NCI-H2081 treated with DMSO at 0.1 percent for 48 hours (cell line): ENCODE measurements at places on chromosomes 7 and 10.

DNA sequence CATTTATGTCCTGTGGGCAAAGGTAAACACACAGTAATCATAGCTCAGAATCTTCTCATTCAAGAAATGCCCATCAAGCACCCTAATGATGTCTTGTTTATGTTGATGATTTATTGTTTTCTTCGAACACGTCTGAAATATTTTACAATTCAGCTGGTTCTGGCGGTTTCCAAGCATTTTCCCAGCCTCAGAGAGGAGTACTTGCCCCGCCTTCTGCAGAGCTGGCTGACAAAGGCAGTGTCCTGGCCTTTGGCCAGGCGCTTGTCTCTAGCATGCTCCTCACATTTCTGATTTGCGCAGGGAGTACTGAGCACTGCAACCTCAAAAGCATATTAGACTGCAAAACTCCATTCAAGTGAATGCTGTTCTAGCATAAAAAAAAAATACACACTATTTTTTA lies 314.2 kb upstream of the GNAI1 start:
- no peak for DNase-seq

GRCh38 chr10:121157998-121158397 lies 306.8 kb downstream of the WDR11 start:
- DNase-seq, result no peak

DNA sequence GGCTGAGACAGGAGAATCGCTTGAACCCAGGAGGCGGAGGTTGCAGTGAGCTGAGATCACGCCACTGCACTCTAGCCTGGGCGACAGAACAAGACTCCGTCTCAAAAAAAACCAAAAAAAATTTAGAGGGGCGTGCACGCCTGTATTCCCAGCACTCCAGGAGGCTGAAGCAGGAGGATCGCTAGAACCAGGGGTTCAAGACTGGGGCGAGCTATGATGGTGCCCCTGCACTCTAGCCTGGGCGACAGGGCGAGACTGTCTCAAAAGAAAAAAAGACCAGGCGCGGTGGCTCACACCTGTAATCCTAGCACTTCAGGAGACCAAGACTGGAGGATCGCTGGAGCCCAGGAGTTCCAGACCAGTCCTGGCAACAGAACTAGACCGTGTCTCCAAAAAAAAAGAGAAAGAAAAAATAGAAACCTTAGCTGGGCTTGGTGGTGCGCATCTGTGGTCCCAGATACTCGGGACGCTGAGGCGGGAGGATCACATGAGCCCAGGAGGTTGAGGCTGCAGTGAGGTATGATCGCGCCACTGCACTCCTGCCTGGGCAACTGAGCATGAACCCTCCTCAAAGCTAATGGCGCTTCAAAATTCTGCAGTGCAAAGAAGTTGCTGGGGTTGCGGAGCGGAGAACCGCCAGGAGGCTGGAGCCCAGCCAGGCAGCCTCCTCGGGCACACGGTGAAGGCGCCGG lies 382 bp upstream of the MBLAC1 start:
- DNase-seq, result no peak

GRCh38 chr10:75083972-75084833 lies 27.3 kb upstream of the SAMD8 start:
- DNase-seq, result no peak

GRCh38 chr10:78814407-78814806 lies 254.4 kb upstream of the ZMIZ1 start:
- DNase-seq, result no peak

DNA sequence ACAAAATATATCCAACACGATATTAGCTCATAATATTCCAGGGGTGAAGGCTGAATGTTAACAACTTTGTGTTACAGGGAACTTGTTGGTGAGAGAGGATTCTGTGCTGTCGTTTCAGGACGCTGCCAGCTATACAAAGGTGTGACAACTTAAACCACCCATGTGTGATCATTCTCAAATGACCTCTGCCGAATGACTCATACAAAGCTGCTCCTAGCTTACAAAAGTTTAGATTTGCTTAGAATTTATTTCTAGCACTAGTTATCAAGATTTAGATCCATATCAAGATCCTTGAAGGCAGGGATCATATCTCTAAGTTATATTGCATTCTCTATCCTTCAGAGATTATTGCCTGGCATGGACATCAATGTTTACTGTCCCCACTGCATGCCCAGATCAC lies 65.3 kb downstream of the COBL start:
- DNase-seq, result no peak

DNA sequence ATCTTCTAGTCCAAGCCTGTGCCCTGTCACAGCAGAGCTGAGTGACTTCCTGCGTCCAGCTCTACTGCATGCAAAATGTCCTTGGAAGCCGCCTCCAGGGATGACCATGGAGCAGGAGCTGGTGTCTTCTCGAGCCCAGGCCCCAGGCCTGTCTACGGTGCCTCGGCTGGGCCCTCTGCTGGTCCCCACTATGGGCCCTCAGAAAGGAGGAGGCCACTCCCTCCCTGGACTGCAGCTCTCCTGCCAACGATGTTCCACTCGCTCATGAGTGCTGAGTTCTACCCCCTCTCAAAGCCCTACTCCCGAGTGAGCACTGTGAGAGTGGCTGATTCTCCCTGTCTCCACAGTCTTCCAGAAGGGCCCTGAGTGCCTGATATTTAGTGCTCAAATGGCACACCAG lies 504.9 kb downstream of the PTPRN2 start:
- DNase-seq, result no peak

- DNase-seq, result no peak
These were observed 223.1 kb downstream of the FGFR2 start for GRCh38 chr10:121375172-121375571.

- no peak for DNase-seq
These were observed 162.3 kb downstream of the ITGB1 start for GRCh38 chr10:32795598-32796183.

DNA sequence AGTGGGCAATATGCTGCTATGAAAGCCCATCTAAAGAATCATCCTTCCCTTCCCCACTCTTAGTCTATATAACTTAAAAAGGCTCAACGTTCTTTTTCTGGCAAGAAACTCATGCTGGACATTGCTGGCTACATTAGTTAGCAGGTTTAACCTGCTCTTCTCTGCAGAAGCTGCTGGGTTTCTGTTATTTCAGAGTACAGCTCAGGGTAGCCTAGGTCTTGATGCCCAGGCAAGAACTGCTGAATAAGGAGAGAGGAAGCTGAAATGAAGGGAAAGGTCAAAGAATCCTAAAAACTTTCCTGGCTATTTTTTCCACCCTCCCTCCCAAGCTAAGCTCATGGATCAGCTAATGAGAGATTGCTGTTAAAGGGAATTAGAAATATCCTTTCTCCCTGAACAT lies 79.4 kb downstream of the ANKIB1 start:
- DNase-seq, result no peak

DNA sequence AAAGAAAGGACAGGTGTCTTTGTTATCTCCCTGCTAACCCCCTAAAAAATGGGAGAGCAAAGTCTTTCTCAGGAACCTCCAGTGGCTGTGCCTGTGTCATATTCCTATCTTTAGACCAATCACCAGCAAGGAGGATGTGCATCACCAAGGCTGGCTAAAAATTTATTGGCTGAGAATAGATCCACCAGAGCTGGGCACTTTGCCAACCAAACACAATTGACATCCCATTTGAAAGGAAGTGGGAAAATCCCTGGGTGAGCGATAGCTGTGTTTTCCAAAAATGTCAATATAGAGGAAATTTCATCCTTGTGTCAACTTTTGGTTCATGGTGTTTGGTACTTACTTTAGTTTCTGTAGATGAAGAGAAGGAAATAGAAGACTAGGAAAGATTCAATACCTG lies 13.1 kb upstream of the GPR141 start:
- no peak for DNase-seq

DNA sequence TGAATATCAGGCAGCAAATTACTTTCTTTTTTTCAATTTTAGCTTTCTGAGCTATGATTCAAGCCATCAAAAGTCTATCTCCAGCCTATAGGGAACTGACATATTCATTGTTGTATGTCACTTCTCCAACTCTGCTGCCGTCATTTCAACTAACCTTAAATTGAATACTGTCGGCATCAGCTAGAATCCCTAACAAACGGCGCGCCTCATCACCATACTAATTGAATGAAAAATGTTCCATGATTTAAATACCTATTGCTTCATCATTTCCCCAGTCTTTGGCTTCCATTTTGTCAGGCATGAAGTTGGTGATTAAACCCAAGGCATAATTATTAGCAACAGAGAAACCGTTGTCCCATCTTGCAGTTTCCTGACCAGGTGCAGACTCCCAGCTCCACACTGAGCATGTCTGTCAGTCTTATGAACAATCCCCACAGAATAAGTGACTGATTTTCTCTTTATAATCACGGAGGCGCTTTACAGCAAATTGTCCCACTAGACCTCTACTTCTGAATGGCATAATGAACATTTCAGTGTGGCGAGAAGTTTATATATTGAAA lies 83.5 kb upstream of the NPY start:
- DNase-seq, result no peak

- no peak for DNase-seq
These were observed 183.4 kb downstream of the WNT2 start for GRCh38 chr7:117139397-117139984.

- DNase-seq, result no peak
These were observed 5.7 kb downstream of the HIP1 start for GRCh38 chr7:75732764-75733630.

DNA sequence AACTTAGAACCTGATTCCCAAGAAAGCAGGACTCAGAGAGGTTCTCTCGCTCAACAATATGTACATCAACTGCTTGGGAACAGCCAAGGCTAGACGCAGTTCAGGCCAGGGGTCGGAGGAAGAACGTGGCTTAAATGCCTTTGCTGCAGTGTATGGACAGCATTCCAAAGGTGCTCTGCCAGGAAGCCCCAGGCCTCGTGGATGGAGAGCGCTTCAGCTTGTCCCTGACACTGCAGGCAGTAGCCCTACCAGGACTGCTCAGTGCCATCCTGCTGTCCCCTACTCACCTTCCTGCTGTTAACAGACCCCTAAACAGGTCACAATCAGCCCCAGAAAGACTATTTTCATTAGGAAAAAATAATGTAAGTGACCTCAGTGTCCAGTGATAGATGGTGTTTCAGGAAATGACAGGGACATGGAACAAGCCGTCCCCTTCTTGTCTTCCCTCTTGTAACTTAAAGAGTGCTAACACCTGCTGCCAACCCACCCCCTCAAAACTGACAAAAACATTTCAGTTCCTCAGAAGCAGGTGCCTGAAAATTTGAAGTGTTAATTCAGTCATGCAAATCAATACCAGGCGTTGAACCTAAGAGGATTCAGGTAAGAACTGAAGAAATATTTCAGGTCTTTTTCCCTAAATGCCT lies 16.5 kb downstream of the CREB3L2 start:
- DNase-seq, result no peak

DNA sequence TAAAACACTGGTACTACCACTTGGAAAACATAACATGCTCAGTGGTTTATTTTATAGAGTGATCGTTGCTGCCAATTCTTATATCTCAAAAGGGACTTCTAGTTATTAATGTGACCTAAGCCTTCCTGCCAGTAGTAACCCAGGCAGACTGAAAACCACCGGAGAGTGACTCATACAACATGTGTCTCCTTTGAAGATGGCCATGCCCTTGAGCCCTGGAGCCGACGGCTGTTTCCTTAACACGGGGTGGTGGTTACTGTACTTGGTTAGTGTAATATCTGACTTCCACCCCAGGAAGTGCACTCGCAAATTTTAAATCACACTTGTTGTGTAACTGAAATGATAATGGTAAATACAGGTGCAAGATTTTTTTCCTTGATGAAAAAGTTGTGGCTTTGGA lies 30.5 kb downstream of the JAKMIP3 start:
- no peak for DNase-seq
